ENCODE measurements at places on chromosomes 11 and 22. TPM values are rescaled to one million over a fixed set of nuclear protein-coding genes. Genes with fewer than 3 reads are reported as not detected.

The ARL2 gene
- 25.9 TPM for polyA plus RNA-seq

The ALX4 gene
- not detected for polyA plus RNA-seq

The CBLIF gene
- polyA plus RNA-seq, result not detected

The PDGFD gene
- 0.20 TPM for polyA plus RNA-seq

The CSF2RB gene
- 22.0 TPM for polyA plus RNA-seq

The ANO5 gene
- not detected for polyA plus RNA-seq

The HEPN1 gene
- polyA plus RNA-seq, result not detected

The CCND1 gene
- 4.9 TPM for polyA plus RNA-seq

The F2 gene
- not detected for polyA plus RNA-seq
